ENCODE measurements at places on chromosomes 11 and 22.

- DNase-seq, result no peak
Observed at GRCh38 chr11:128862406-128862805, 4.7 kb downstream of the KCNJ1 start.

GRCh38 chr11:115705200-115705599 lies 201.0 kb upstream of the CADM1 start:
- DNase-seq, result no peak

GRCh38 chr11:3036419-3036818 lies 20.8 kb downstream of the CARS1 start:
- DNase-seq, result no peak

DNA sequence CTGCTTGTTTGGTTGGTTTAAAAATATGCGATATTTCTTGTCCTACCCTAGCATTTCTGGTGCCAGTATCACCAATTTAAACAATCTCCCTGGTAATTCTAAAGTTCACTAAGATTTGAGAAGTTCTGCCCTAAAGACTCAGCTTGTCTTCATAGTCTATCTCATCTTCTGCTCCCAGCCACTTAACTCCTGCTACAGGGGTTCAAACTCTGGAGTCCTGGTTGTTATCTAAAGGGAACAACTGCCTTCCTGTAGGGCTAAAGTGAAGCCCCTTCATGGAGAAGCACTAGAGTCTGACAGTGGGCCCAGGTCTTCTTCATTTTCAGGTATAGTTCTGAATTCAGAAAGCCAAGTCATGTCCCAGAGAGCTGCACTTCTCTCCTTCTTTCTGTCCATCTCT lies 73.2 kb downstream of the CTNND1 start:
- no peak for DNase-seq

DNA sequence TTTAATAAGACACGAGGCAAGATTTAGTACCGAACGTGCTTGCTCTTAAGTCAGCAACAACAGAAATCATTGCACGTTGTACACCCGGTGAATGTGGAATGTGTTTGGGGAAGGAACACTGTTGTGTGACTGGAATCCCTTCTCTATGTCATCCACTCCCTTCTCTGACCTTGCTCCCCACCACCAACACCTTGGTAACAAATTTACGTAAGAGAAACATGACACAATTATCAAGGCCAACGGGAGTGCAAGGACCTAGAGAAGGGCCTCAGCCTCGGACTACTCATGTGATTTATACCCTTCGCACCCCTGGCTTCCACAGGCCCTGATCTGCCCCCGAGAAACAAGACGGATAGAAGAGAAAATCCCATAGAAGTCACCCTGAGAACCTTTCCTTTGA lies 236.2 kb downstream of the LARGE1 start:
- DNase-seq, result no peak

DNA sequence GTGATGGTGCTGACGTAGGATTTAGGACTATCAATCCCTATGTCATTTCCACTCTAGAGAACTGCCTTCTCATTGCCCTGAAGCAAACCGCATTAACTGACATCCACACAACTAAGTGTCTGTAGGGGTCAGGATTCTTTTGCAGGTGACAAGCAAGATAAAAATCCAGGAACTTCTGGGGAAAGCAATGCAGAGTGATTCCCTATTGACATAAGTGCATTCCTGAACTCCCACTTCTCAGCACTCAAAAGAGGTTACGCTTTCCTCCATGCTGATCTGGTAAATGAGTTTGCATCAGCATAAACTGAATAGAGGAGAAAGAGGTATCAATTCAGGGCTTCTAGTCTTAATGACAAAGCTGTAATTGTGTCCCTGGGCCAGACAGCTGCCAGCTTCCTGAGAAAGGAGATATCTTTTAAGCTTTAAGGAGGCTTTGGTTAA lies 224.6 kb upstream of the ISX start:
- DNase-seq, result no peak

GRCh38 chr11:43517518-43517917 lies 158.8 kb downstream of the TTC17 start:
- DNase-seq, result no peak

DNA sequence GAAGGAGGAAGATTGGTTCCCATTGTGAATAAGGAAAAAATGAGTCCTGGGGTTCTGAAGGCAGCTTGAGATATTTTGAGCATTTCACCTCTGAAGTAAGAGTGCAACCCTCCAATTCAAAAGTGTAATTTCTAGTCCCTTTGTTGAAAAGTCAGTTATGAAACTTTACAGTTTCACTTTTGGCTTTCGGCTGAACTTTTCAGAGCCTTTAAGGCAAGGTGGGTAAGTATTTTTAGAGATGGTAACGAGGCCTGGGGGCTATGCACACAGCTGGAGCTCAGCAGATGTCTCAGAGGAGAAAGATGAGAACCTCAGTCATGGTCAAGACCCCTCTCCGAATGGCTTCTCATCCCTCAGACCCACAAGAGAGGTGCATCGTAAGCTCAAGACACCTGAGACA lies 267.6 kb downstream of the KIRREL3 start:
- DNase-seq, result no peak

DNA sequence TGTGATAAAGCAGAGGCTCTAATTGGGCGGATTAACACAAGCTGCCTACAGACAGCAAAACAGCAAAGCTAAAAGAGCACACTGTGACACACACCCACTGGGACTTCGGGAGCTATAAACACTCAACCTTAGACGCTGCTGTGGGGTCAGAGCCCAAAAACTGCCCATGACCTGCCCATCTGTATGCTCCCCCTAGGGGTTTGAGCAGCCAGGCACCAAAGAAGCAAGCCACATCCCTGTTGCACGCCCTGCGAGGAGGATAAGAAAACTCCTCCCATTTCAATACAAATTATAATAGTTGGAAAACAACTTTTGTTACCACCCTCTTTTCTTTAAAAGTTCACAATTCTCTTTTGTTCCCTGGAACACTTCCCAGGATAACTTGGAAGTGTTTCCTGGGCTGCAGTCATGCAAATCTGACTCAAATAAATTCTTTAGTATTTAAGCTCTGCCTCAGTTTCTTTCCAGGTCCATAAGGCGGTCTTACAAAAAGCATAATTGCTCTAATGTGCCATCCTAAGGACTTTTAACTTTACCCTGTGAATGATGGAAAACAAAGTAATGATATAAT lies 86.4 kb downstream of the DLG2 start:
- no peak for DNase-seq

- no peak for DNase-seq
Observed at GRCh38 chr11:117438371-117439000, 110.8 kb downstream of the CEP164 start.

GRCh38 chr22:45647532-45648225 lies 24.0 kb upstream of the ATXN10 start:
- no peak for DNase-seq

DNA sequence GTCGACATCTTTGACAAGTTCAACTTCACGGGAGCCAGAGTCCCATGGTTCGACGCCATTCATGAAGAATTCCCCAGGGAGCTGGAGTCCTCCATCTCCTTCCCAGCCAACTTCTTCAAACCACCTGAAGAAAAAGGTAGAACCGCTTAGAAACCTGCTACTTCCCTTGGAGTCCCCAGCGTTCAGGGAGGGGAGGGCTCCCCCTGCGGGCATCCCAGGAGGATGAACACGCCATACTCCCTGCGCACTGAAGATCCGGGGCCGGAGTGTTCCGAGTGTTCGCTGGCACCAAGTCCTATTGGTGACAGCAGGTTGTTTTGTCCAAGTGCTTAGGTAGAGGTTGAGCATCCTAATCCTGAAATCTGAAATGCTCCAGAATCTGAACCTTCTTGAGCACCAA lies 51.7 kb upstream of the PRODH start:
- no peak for DNase-seq

GRCh38 chr22:26548984-26549383 lies 36.7 kb upstream of the TFIP11 start:
- no peak for DNase-seq

GRCh38 chr11:71302534-71302909 lies 50.1 kb upstream of the SHANK2 start:
- no peak for DNase-seq

DNA sequence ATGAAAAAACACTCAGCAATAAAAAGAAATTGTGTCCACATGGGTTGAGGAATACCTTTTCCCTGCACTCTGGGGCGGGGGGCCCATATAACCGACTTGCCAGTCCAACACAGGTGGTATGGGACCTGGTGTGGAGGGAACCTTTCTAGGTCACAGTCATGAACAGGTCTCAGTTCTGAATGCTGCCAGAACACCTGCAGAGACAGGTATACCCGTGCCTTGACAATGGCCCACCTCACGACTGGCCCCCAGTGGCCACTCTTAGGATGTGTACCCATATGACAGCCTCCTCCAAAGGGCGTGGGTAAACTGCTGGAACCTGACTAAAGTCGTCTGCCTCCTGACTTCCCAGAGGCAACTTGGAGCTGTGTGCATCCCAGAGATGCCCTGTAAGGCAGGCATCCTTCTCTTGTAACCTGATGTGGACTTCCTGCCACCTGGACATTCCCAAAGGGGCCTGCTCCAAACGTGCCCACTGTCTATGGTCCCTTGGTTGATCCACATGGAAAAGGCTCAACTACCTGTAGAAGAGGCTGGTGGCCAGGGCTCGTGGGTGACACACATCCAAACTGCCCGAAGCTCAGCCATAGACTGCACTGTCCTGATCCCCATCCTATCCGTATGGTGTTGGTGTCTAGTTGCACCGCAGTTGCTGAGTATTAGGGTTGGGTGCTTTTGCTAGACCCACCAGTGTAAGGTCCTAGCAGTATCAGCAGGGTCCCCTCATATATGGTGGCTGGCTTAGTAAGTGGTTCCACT lies 859.3 kb downstream of the BRD1 start:
- DNase-seq, result no peak

DNA sequence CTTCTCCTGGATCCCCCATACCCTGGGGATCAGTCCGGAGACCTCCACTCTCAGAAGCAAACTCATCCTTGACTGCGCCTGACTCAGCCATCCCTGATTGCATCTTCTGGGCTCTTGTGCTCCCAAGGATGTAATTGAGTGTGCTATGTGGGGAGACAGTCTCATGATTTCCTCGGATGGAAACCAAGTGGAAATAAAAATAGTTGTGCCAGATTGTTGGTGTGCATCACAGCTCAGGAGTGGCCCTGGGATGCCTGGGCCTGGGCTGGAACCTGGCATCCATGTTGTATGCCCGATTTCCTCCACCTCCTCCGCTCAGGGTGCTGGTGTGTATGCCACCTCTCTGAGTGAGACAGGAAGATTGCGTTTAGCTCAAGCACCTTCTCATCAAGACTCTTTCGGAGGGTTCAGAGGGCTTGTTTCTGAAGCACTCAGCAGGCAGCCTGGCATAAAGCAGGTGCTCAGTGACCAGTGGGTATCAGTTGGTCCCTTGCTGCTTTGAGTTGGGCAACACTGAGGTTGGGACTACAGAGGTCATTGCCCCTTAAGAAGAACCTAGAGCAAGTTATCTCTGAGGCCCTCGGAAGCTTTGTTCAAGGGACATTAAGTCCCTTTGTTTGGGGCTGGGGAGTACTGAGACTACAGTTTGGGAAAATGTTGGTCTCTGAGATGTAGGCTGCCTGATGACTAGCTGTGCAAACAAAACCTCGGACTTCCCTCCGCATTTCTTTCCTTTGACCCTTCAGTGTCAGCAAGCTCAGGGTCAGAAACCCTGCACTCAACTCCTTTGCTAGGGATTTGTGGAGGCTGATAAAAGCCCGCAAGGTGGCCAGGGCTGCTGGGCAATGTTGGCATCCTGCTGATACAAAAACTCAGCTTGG lies 24.8 kb upstream of the MICAL2 start:
- DNase-seq, result no peak

DNA sequence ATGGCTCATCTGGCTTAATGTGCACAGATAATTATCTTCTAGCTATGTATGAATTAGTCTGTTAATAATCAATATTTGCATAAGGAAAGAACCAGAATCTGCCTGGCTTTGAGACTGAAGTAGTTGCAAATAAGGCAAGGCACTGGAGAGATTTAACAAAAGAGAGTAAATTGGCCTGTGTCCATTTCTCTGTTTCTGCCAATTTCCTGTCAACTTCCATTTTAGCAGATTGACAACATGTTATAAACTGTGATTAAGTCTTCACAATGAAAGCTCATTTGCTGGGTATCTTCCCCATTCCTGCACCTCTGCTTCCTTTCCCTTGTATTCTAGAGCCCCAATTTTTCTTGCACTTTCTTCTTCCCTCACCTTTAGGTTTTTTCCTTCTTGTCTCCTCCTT lies 5.3 kb upstream of the TMEM123 start:
- DNase-seq, result no peak

DNA sequence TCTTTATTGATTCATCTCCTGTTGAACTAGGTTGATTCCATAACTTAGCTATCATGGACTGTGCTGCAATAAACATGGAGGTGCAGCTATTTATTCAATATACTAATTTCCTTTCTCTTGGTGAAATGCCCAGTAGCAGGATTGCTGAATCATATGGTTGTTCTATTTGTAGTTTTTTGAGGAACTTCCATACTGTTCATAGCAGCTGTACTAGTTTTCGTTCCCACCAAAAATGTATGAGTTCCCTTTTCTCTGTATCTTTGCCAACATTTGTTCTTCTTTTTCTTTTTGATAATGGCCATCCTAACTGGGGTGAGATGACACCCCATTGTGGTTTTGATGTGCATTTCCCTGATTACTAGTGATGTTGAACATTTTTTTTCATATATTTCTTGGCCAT lies 87.2 kb upstream of the NAV2 start:
- no peak for DNase-seq

Data from DMS 273 treated with DMSO at 0.1 percent for 48 hours (cell line).